ENCODE measurements at places on chromosomes 16 and 17. TPM values are rescaled to one million over a fixed set of nuclear protein-coding genes. Genes with fewer than 3 reads are reported as not detected.

Gene OR2C1
- total RNA-seq, result 0.26 TPM

Gene ANKRD40CL
- not detected for total RNA-seq

Gene CCL13
- not detected for total RNA-seq

Gene LGALS3BP
- 171 TPM for total RNA-seq

Gene SP6
- total RNA-seq, result 0.13 TPM

Gene TMEM106A
- 3.0 TPM for total RNA-seq

Gene DLX3
- total RNA-seq, result 0.26 TPM

Gene KRTAP9-2
- total RNA-seq, result not detected

Gene TBC1D3G
- not detected for total RNA-seq

Gene PERCC1
- total RNA-seq, result not detected

Gene MYO15A
- 0.99 TPM for total RNA-seq

Gene PRAC2
- not detected for total RNA-seq

Gene AXIN1
- 16.9 TPM for total RNA-seq

Gene TNS4
- not detected for total RNA-seq

Gene ORC6
- 10.8 TPM for total RNA-seq

Gene CEP295NL
- total RNA-seq, result 5.0 TPM

Gene CD300C
- total RNA-seq, result 0.13 TPM

Gene PIGL
- total RNA-seq, result 17.7 TPM

Gene SNX20
- total RNA-seq, result not detected

Gene EFNB3
- under 0.01 TPM for total RNA-seq

Gene CACNG5
- total RNA-seq, result not detected

Gene TP53TG3C
- total RNA-seq, result not detected

Gene TBC1D3K
- total RNA-seq, result not detected

Gene FZD2
- 4.4 TPM for total RNA-seq

Gene FSCN2
- total RNA-seq, result 2.8 TPM

Gene PRSS22
- total RNA-seq, result not detected

Gene PPP1R27
- total RNA-seq, result not detected

Gene ZDHHC7
- total RNA-seq, result 47.7 TPM

Gene HAGHL
- total RNA-seq, result 7.2 TPM

Gene MT1M
- 2.0 TPM for total RNA-seq

Gene CCR7
- total RNA-seq, result not detected

Gene VAT1L
- total RNA-seq, result 0.26 TPM

Gene TBC1D3C
- total RNA-seq, result not detected

Gene CD300E
- not detected for total RNA-seq

Gene SPN
- total RNA-seq, result not detected

Gene LRRC3C
- not detected for total RNA-seq

Gene KCNG4
- under 0.01 TPM for total RNA-seq

Gene SLFN5
- 54.4 TPM for total RNA-seq

Gene ADAP2
- total RNA-seq, result 0.79 TPM

Measured in aortic smooth muscle cell (primary cell).